Activated CD4-positive, alpha-beta T cell treated with anti-CD3 and anti-CD28 coated beads, Interleukin-2, amount 10 ng/mL, durations not matched to agents 7 days and 5 days (primary cell): ENCODE measurements at places on chromosomes 4 and X. TPM values are rescaled to one million over a fixed set of nuclear protein-coding genes. Genes with fewer than 3 reads are reported as not detected.

Gene SLC4A4
- 1.5 TPM for total RNA-seq

Gene DHX15
- total RNA-seq, result 187 TPM

Gene SCARB2
- total RNA-seq, result 17.0 TPM

Gene PSMD10
- 33.7 TPM for total RNA-seq

Gene CT45A5
- total RNA-seq, result not detected

- H3K36me3 ChIP-seq, result no peaks in the 10 kb centered on the region
- H3K27me3 ChIP-seq, result no peaks in the 10 kb centered on the region
- H3K4me1 ChIP-seq, result peaks cover 3% of the 10 kb centered on the region
- H3K27ac ChIP-seq, result no peak overlapping the region
Measured at GRCh38 chrX:76971393-76972376, 475.5 kb upstream of the FGF16 start.

DNA sequence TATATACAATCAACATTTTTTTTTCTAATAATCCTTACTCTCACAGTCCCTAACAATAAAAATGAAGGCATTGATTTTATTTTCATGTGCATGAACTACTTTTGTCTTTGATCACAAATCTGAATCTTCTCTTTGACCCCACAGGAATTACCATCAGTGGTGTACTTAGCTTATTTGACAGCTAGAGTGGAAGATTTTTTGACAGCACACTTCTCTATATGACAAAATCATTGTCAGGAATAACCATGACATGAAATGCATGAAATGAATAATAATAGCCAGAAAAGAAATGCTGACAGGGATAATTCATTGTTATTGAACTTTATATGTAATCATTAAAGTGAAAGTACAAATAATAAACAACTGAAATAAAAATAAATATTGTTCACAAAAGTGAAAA lies 604.2 kb downstream of the EPHA5 start:
- H3K27me3 ChIP-seq, result no peaks in the 10 kb centered on the region
- no peak for DNase-seq
- no peaks in the 10 kb centered on the region for H3K36me3 ChIP-seq
- H3K4me1 ChIP-seq, result no peaks in the 10 kb centered on the region

- peaks cover 9% of the 10 kb centered on the region for H3K36me3 ChIP-seq
- no peak for DNase-seq
- no peak overlapping the region for H3K27ac ChIP-seq
- H3K4me3 ChIP-seq, result no peak overlapping the region
Measured at GRCh38 chr4:10046471-10046870, 25.2 kb upstream of the SLC2A9 start.

DNA sequence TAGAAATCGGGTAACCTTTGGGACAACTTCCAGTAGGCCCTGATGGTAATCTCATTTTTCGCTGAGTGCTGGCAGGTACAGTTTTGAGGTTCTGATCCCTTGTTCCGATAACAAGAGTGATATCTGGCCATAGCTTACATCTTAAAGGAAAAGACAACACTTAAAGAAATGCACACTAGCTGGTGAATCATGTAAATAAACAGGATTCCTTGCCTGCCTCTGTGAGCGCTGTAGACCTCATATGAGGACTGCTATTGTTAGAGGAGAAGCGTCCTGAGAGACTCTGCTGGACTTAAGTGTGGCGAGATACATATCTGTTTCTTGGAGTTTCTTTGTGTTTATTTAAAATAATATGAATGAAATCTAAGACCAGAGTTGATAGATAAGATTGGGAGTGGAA lies 149.3 kb upstream of the SLC4A4 start:
- H3K4me1 ChIP-seq, result peaks cover 21% of the 10 kb centered on the region
- H3K27me3 ChIP-seq, result peaks cover 74% of the 10 kb centered on the region
- no peaks in the 10 kb centered on the region for H3K36me3 ChIP-seq
- no peak overlapping the region for H3K4me3 ChIP-seq
- DNase-seq, result no peak

- no peaks in the 10 kb centered on the region for H3K27me3 ChIP-seq
- DNase-seq, result no peak
Measured at GRCh38 chrX:121987835-121988234, 940.4 kb downstream of the GLUD2 start.
